BJ (cell line): ENCODE measurements at places on chromosomes 1 and 21.
A peak's percentile ranks its signal among the peaks of the same experiment; 100 is the strongest.

- DNase-seq, result no peak
Measured at GRCh38 chr1:153470707-153471106, 10.3 kb upstream of the S100A7 start.

DNA sequence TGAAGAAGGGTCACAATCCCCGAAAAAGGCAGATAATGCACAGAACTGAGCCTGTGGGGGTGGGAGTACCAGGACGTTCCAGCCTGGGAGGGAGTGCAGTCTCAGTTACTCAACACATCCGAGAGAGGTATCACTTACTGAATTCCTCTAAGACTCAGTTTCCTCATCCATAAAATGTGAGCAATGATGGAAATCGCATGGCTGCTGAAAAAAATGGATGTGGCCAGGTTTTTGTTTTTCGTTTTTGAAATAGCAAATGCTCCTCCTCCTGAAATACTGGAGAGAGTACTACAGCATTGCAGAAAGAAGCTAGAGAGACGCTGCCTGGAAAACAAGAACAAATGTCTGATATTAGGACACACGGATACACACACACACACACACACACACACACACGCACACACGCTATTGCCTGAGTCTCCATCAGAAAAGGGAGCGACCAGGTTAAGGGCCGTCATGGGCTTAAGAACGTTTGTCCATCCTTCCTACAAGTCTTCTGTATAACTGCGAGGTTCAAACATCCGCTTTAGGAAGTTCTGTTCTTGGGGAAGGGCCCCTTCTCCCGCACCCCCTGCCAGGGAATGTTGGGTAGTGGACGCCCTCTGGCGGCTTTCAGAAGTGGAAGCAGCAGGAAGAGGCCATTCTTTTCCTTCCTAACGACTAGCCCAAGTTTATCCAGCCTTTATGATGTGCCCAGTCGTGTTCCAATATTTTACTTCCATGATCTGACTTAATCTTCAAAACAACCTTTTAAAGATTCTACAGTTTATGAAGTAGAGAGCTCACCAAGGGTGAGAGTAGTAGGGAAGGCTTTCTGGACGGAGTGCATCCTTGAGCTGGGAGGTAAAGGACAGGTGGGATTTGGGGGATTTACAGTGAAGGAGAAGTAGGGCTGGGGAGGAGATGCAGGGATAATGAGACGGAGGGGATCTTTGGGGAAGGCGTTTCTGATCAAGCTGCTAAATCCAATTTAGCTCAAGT is 699 bp upstream of the NES start:
- no peak for DNase-seq

DNA sequence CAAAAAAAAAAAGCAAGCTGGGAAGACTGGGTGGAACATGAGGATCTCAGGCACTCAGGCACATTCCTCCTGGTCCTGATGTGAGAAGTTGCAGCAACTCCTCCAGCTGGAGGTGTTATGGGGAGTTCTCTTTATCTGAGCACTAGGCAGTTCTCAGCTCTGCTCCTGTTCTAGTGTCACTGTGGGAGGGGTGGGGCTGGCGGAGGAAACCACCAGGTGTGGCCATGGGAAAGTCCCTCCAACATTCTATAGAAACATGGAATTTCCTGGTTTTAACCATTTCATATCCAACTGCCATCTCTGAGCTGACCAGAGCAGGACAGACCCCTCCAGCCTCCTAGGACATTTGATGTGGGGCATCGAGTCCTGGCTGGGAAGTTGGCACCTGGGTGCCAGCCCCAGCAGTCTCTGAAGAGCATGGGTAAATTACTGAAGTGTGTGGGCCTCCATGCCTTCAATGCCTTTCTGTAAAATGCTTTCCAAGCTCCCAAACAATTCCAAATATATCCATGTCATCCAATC is 804 bp upstream of the IKBKE start:
- no peak for DNase-seq

GRCh38 chr1:197868751-197869489 is 33.5 kb upstream of the C1orf53 start:
- peak; percentile 11 for DNase-seq

GRCh38 chr21:45874716-45875415 is 106.7 kb upstream of the COL6A1 start:
- DNase-seq, result peak; percentile 81
